Inflammatory macrophage treated with lipopolysaccharide for 4 hours (primary cell): ENCODE measurements at places on chromosomes 5 and 9.

- no peak for DNase-seq
These were observed 9.2 kb upstream of the DDX46 start for GRCh38 chr5:134749415-134749814.

- no peak for DNase-seq
These were observed 501.7 kb downstream of the ARHGEF28 start for GRCh38 chr5:74127381-74128320.

DNA sequence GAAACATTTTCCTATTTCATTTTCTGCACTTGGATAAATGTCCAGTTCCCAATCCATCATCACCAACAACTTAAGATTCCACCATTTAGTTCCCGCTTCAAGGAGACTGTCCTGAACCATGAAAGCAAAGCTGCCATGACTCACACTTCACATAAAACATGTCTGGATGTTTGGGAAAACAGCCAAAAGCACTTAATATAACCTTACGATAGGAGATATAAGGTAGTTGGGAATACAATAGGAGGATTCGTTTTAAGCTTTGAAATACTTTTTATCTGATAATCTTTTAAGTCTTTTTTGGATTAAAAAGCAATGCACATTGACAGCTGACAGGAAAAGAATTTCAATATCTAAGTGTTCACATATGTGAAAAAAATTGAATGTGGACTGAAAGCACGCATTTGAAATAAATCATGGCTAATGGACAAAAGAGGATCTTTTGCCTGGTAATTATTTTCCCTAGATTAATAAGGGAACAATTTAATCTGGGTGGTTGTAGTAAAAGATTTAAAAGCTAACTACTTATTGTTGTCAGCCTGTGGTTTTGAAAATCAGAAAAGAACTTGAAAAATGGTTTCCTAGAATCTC lies 17.3 kb upstream of the TGFBI start:
- no peak for DNase-seq

DNA sequence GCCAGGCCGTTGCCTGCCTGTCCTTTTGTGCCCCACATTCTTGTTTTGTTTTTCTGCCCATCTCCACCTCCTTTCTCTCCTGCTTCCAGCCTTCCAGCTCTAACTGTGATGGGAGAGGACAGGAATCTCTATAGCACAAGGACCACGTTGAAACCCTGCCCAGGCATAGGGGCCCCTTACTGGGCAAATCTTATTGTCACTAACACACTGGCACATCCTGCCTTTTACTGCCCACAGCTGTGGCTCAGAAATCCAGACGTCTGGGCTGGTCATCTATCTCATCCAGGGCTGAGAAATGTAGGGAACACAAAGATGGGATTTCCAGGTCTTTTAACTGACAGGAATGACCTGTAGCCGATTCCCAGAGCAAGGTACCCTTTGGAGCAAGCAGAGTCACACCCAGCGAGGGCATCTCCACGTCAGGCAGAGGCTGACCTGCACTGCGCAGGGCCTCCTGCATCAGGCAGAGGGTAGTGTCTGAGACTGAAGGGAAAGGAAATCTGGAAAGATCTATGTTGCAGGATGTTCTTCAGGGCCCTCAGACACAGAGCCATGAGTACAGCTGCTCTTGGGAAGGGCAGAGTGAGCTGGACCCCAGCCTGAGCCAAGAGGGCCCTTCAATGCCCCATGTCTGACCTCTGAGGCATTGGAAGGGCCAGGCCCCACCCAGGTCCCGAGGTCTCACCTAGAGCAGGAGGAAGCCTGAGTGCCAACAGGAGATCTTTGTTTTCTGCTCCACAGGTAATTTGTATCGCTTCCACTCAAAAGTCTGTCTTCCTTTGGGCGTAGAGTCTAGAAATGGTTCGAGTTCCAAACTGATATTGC lies 278.8 kb downstream of the FSTL4 start:
- DNase-seq, result no peak

DNA sequence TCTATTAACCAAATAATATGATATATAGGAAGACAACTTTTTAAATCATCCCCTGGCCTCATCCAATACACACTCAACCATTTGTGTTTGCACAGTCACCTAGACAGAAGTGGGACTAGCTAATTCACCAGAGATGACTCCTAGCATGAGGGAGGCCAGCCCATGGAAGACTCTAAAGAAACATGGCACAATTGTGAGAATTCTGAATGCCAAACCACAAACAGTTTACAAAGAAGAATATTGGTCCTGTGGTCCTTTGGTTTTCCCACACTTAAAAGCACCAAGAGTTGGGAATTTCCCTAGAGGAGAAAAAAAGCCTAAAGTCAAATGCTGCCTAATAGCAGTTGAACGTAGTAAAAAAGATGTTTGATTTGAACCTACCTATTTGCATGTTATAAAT lies 609.9 kb downstream of the ACTL7B start:
- no peak for DNase-seq

DNA sequence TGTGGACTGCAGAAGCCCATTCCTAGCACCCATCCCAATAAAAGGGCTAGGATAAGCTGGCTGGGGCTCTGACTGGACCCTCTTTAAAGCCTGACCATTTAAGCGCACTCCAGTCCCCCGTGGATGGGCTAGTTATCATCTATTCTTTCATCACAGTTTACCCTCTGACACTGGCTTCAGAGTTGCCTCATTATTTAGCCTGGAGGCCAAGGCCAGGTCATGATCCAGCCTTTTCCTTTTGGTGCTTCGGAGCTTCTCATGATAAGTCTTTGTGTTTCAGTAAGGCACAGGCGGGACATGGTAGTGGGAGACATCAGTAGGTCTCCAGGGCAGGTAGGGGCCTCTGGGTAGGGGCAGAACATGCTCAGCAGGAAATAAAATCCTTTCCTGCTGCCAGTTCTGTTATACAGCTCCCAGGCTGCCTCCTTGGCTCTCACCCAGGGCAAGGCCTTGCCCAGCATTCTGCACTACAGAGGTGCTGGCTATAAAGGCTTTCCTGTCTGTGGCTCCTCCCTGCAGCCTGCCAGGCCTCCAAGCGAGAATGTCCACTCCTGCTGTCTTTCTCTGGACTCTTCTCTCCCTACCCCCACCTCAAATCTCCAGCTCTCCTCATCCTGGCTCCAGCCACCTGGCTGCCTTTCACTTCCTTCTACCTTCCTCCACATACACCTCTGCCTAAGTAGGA lies 128.8 kb downstream of the FSTL4 start:
- DNase-seq, result no peak

GRCh38 chr5:18281947-18282581 lies 647.8 kb downstream of the TAF11L14 start:
- peak; percentile 31 for DNase-seq

GRCh38 chr5:178234750-178235587 lies 2.4 kb upstream of the PHYKPL start:
- peak; percentile 58 for DNase-seq

GRCh38 chr5:6401410-6401809 lies 23.1 kb upstream of the MED10 start:
- no peak for DNase-seq

DNA sequence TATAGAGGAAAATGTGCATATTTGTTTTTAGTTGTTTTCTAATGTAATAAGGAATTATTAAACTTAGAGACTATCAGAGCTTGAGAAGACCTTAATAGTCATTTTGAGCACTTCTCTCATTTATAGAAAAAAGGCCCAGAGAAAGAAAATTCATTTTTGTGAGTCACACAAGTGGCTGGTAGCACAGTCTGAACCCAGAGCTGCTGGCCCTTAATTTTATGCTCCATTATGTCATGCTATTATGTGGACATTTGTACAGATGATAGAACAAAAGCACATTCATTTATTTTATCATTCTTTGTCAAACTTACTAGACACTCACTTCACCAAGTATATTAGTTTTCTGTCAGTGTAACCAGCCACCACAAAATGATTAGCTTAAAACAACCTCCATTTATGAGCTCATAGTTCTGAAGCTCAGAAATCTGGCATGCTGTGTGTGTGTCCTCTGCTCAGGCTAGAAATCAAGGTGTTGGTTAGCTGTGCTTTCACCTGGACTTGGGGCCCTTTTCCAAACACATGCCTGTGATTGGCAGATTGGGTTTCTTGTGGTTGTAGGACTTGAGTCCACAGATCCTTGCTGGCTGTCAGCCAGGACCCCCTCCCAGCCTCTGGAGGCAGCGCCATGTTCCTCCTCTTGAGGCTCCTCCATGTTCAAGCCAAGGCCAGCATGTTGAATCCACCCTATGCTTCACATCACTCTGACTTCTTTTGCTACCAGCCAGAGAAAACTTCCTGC lies 188.9 kb downstream of the ARHGAP26 start:
- peak; percentile 33 for DNase-seq

DNA sequence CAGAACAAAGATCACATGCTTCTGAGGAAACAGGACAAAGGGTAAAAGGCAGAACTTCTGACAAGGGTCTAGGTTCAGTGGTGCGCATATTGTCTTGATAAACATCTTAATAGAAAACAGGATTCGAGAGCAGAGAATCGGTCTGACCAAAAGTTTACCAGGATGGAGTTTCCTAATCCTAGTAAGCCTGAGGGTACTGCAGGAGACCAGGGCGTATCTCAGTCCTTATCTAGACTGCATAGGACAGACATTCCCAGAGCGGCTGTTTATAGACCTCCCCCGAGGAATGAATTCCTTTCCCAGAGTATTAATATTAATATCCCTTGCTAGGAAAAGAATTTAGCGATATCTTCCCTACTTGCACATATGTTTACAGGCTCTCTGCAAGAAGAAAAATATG lies 32.4 kb upstream of the TNFSF8 start:
- no peak for DNase-seq

DNA sequence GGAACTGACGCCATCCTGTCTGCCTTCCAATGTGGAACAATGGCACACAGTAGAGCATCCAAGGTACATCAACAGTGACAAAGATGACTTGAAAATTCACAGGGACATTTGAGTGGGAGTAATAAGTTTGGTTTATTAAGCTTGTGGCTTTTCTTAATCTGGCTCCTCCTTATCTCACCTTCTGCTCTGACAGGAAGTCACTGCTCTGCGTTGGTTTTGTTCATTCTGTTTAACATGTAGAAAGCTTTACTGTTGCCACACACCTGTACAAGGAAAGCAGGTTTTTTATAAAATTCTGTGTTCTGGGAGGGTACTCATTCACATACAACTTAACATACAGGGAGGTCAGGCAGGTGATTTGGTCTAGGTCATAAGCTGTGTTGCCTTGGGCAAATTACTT lies 1.6 kb upstream of the GZMK start:
- no peak for DNase-seq

GRCh38 chr9:121463026-121463807 lies 36.4 kb downstream of the GGTA1 start:
- DNase-seq, result peak; percentile 41

DNA sequence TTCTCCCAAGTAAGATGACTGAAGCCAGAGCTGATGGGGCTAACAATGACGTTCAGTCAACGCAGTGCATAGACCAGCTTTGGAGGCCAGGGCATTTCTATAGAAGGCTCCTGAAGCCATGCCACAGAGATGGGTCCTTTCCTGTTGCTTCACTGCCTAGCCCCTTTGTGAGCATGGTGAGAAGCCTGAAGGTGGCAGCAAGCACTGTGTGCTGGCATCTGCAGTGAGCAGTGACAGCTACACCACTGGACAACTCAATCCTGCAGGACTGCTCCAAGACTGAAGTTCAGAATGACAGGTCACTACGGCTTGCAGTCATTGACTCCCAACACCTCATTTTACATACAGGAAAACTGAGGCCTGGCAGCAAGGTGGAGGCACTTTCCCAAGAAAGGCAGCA lies 229.0 kb downstream of the TSSK1B start:
- DNase-seq, result no peak

DNA sequence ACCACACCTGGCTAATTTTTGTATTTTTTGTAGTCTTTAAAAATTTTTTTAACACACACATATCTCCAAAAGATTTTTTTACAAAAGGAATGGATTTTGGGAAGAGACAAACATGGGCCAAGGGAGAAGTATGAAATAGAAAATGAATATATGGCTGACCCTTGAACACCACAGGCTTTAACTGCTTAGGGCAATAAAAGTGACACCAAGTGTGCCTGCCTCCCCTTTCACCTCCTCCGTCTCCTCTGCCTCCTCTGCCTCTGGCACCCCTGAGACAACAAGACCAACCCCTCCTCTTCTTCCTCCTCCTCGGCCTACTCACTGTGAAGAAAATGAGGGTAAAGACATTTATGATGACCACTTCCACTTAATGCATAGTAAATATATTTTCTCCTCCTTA lies 483.9 kb downstream of the KDM4C start:
- DNase-seq, result no peak

GRCh38 chr5:76836181-76836580 lies 13.6 kb upstream of the S100Z start:
- DNase-seq, result no peak

GRCh38 chr5:126780165-126780827 lies 3.4 kb downstream of the LMNB1 start:
- DNase-seq, result peak; percentile 76

DNA sequence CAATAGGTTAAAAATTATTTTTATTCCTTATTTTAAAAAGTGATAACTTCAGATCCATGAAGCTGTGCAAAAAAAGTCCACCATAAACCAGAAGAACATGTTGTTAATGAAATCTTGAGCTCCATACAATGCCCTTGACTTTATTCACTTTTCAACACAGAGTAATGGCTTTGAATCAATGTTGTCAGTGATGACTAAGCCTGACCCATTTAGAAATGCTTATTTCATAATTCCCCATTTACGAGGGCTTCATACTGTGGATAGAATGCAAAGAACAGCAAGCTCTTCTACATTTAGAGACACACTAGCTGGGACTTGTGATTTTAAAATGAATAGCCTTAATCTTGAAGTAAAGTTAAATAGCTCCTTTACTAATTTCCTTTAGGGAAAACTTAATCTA lies 25.7 kb upstream of the IL9 start:
- peak; percentile 32 for DNase-seq

DNA sequence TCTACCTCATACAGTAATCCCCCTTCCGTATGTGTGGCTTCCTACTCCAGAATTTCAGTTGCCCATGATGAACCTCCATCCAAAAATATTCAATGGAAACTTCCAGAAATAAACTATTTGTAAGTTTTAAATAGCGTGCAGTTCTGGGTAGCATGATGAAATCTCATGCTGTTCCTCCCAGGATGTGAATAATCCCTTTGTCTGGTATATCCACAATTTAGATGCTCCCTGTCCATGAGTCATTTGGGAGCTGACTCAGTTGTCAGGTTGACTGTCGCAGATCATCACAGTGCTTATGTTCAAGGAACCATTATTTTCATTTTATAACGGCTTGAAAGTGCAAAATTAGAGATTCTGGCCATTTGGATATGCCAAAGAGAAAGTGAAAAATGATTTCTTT lies 290.1 kb upstream of the CDH9 start:
- no peak for DNase-seq

GRCh38 chr5:126248611-126249010 lies 174.6 kb upstream of the GRAMD2B start:
- no peak for DNase-seq

- peak; percentile 43 for DNase-seq
These were observed 51.8 kb downstream of the EHMT1 start for GRCh38 chr9:137670391-137671195.
